ENCODE measurements at places on chromosomes 7 and 10.

GRCh38 chr7:158257001-158257400, 330.6 kb downstream of the PTPRN2 start:
- DNase-seq = no peak

DNA sequence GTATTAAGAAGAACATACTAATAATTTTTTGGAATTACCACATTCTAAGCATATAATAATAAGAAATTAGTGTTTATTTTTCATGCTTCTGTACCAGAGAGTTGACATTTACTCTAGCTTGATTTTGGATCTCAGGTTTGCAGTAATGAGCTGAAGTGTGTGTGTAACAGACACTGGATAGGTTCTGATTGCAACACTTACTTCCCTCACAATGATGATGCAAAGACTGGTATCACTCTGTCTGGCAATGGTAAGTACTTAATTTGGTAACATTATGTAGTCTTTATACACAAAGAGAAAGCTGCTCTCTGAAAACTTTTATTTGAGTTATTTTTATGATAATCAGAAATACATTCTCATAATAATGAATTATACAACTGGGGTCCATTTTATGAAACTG, 54.1 kb downstream of the SRI start:
- no peak for DNase-seq

DNA sequence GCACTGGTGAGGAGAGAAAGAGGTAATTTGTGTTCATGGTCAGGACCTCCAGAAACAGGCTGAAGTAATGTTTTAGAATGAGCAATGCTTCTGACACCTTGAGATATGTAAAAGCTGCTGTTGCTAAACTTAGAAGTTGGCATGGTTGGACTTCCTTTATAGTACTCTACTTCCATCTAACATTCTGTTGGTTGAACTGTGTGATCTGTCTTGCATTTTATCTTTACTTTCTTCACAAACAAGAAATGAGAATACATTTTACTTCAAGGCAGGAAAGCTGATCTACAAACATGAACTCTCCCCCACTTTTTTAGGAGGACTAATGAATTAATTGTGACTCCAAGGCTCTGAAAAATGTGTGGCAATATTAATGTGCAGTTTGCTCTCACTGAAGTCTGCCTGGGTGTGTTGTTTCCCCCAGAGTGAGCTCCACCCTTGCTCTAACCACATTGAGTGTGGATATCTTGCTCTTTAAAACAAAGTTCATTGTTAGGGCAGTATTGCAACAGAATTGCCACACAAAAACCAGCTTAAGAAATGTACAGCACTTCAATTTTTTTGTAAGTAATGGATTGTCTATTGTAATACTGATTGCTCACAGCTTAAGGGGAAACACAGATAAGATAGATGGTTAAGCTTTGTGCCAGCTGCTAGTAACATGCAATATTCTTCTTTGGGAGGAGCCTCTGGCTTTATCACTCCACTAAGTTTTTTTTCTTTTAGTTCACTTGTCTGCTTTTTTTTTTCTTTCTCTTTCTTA, 69.0 kb downstream of the ADD3 start:
- no peak for DNase-seq

DNA sequence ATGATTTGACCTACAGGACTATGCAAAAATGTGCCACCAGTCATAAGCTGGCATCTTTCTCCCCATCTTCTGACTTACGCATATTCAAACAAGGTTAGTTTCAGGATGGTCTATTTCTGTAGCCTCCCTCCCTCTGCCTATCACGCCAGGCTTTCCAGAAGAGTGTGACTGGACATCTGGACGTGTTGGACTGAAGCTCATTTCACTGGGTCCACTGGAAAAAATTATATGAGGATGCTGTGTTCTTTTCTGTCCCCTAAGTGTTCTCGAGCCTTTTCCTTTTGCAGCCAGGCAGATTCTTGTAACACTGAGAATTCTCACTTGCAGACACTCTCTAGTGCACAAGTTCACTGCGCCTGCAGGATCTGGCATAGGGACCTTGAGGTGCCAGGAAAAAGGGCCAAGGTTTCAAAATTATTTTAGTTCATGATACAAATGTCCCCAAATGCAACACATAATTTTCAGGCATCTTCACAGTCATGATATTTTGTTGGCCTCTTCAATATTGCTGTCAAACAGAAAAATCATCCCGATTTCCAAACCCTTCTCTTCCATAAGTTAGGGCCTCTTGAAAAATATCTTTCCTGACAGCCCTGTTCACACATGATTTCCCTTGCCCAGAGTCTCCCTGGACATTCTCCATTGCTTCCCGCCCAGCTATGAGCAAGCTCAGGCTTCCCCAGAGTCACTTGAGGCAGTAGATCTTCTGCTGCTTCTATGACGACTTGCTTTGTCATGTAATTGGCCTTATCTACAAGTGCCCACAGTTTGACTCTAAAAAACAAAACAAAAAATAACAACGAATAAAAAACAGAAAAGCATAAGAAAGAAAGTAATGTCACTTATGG, 170.4 kb downstream of the BMPER start:
- no peak for DNase-seq

GRCh38 chr7:128381161-128381821, 19.8 kb upstream of the PRRT4 start:
- peak; percentile 40 for DNase-seq

DNA sequence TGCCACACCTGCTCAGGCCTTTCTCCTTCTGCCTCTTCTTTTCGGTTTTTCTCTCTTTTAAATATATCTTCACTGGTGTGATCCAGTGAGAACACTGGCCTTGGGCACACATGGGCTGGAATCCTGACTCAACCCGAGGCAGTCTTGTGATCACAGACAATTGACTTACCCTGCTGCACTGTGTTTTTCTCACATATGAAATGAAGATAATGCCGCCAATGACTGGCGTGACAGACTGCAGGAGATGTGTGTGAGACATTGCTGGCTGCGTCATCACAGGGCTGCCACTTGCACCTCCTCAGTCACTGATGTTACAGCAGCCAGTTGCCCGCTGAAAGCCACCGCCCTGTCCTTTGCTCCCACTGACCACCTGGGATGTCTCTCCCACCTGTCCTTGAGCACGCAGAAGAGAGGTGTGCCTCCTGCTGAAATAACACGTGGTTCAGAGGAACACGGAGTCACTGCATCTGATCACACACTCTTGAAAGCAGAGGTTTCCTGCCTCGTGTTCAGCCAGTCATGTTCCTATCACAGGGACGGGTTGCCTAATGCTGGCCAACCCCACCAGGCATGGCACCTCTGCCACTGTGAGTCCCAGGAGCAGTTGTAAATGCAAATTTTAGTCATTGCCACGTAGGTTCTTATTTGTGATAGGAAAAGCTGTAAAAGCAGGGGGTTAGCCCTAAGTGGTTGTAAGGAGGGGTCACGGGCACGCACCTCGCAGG, 124.6 kb upstream of the LANCL2 start:
- DNase-seq = no peak

GRCh38 chr10:52376694-52377354, 62.7 kb downstream of the DKK1 start:
- no peak for DNase-seq

GRCh38 chr7:113256883-113257531, 138.7 kb upstream of the SMIM30 start:
- no peak for DNase-seq

- DNase-seq = no peak
These were observed 148.0 kb downstream of the MAPK8 start for GRCh38 chr10:48454302-48455054.

GRCh38 chr7:81383846-81384245, 386.0 kb downstream of the HGF start:
- no peak for DNase-seq

DNA sequence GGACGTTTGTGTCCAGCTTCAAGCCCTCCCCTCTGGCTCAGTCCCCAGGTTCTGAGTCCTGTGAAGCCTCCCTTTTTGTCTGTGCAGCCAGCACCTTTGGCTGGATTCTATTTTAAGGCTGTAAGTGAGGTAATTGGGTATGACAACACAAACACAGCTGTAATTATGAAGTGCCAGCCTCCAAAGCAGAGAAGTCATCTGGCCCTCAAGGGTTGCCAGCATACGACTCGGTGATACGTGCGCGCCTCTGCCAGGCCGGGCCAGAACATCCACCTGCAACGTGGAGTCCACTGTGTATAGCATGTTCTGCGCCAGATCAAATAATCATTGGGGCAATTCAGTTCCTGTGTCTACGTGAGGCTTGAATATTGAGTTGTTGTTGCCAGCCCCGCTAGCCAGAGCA, 6.7 kb upstream of the FAM180A start:
- DNase-seq = no peak

- no peak for DNase-seq
These were observed 273.9 kb upstream of the MGMT start for GRCh38 chr10:129193148-129193547.

GRCh38 chr7:120860156-120860555, 2.2 kb upstream of the TSPAN12 start:
- no peak for DNase-seq

- DNase-seq = no peak
These were observed 16.8 kb upstream of the LAT2 start for GRCh38 chr7:74193054-74193453.

DNA sequence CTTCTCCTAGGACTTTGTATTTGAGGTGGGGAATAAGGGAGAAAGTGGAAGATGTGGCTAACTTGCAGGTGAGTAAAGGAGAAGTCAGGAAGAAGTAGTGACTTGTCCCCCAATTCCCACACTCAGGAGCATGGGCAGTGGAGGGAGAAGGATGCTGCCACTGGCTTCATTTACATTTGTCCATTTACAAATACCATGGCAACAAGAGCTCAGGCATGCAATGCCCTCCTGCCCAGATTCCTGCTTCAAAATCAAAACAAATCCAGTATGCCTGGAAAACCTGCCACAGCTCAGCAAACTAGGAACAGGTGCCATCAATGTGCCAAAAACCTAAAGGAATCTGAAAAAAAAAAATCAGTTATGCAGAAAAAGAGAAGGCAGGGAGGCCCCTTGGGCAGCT, 139.9 kb downstream of the KCNMA1 start:
- no peak for DNase-seq

DNA sequence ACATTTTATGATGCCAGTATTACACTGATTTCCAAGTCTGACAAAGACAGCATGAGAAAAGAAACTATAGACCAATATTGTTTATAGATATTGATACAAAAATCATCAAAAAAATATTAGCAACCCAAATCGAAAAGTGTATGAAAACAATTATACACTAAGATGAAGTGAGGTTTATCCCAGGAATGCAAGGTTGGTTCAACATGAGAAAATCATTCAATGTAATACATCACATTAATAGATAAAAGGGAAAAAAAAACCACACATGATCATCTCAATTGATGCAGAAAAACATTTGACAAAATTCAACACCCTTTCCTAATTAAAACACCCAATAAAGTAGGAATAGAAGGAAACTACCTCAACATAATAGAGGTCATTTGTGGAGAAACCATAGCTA, 153.9 kb downstream of the DNAJC1 start:
- no peak for DNase-seq

GRCh38 chr7:2837496-2837895, 6.6 kb downstream of the GNA12 start:
- no peak for DNase-seq

DNA sequence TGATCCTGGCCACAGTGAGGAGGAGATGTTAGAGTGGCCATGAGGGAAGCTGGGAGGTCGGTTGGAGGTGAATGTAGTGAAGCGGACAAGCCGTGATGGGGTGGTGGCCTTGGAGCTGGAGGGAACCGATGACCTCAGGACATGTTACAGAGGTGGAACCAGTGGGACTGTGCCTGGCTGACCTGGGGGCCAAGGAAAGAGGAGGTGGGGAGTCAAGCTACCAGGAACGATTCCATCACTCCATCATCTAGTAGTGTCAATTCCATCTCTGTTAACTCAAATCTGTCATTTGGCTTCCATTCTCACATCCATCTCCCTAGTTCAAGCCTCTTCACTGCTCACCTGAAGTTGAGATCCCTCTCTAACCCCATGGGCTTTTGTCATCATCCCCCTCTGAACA, 102.4 kb upstream of the LYZL2 start:
- DNase-seq = no peak

DNA sequence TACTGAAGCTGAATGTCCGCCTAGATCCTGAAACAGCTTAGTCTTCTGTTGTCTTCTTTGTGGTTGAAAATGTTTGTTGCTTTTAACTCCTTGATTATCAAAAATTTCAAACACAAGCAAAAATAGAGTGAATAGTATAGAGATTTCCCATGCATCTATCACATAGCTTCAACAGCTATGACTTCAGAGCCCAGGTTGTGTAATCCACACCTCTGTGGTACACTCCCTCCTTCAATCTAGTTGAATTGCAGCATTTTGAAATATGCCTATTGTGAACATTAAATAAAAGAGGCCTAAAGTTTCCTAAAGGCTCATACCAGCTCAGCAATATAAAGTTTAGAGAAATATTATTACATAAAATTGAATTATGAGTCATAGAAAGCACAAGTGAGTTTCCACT, 204.7 kb upstream of the HDAC9 start:
- no peak for DNase-seq

- no peak for DNase-seq
These were observed 113.5 kb downstream of the HTR5A start for GRCh38 chr7:155183655-155184054.

DNA sequence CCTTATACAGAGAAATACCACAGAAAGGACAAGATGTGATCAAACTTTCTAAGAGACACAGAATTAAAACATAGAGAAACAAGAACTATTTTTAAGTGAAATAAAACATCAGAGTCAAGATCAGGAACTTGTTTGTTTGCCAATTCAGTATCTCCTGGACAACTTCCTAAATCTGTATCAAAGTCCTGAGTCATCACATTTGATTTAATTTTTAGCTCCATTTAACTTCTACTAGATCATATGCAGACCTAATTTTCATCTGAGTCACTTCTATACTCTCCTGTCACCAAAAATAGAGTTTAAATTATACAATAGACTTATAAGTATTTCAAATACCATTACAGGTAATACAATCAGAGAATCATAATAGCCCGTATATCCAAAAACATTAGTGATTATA, 268.1 kb downstream of the PRKG1 start:
- no peak for DNase-seq

- DNase-seq = no peak
These were observed 45.6 kb downstream of the PDGFA start for GRCh38 chr7:473870-474604.

- DNase-seq = no peak
These were observed 72.0 kb downstream of the PAX2 start for GRCh38 chr10:100817268-100817839.

GRCh38 chr7:4500812-4501211, 181.3 kb upstream of the FOXK1 start:
- no peak for DNase-seq

DNA sequence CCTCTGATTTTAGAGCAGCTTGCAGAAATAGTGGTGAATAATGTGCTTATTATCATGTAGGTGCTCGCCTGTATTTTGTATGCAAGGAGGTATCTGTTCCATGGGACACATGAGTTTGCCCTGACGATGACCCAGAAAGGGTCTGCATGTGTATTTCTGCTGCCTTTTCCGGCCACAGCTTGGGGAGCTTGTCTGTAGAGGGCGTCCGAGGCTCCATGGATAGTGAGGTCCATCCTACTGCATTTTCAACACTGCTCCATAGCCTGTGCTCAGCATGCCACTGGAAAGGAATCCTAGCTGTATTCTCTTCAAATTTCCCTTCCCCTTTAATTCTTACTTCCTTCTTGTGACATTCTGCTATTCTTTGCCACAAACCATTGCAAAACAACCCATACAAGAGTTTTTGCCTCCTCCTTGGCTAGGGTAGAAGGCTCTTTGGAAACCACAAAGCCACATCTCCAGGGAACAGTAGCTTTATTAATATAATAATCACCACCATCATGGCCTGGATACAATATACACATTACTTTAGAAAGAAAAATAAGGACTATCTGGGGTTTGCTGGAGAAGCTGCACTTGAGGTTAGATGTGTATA, 127.7 kb downstream of the DYNC1I1 start:
- DNase-seq = no peak

- peak; percentile 65 for DNase-seq
These were observed 17.6 kb downstream of the DNAJB12 start for GRCh38 chr10:72337039-72337629.

GRCh38 chr10:4226941-4227540, 442.0 kb upstream of the KLF6 start:
- DNase-seq = no peak
